ENCODE measurements at places on chromosomes 2 and 18.

DNA sequence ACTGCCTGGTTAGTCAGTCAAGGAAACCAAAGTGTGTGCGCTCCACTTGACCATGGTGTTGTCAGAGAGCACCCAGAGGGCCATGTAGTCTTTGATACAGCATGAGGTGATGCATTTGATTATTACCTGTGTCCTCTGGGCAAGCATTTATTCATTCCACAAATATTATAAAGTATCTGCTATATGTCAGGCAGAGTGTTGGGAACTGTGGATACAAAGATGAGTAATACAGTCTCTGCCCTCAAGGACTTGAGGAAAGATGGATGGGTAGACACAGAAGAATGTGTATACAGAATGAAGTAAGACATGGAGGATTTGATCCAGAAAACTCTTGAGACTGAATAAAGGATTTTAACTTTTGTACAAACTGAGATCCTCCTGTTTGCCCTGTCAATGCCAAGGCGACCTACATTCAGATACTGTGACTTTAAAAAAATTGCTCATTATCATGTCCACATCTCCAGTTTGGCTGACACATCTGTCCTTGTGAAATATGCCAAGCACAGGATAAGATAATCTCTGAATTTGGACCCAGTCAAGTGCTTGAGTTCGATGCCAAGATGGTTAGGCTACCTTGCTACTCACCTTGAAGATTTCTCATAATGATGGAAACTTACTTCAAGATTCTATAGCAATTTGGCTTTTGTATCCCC lies 50.8 kb downstream of the ACYP2 start:
- no peak for DNase-seq

- DNase-seq = no peak
Measured at GRCh38 chr18:24651434-24651833, 191.0 kb downstream of the HRH4 start.

DNA sequence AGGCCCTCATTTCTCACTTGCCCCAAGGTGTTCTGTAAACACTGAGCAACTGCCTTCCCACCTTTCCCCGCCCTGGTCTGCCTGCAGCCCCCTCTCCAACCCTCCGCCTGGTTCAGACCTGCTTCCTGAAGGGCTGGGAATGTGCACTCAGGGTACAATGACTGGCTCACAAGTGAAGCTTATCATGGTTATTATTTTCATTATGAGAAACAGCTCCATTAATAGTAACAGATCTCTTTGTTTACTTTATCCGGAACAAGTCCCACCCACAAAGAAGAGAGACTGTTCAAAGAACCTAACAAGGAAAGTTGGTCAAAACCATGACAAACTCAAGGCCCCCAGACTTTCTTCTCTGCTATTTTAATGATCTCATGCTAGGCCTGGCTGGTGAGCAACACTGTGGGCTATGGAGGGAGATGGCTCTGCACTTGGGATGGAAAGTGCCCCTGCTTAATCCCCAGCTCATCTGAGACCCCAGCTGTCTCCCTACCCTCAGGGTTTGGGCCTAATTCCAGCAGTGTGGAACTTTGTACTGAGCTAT lies 36.7 kb downstream of the ARHGAP25 start:
- no peak for DNase-seq

- DNase-seq = no peak
Measured at GRCh38 chr18:13460946-13461345, 242.4 kb downstream of the LDLRAD4 start.

DNA sequence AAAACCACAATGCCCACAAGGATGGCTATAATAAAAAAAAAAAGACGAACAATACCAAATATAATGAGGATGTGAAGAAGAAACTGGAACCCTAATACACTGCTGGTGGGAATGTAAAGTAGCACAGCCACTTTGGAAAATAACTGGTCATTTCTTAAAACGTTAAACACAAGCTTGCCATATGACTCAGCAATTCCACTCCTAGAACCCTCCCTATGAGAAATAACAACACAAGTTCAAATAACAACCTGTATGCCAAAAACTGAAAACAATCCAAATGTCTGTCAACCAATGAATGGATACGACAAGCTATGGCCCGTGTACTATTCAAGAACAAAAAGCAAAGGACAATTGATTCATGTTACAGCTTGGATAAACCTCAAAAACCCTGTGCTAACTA lies 7.0 kb upstream of the ALPK2 start:
- DNase-seq = no peak

DNA sequence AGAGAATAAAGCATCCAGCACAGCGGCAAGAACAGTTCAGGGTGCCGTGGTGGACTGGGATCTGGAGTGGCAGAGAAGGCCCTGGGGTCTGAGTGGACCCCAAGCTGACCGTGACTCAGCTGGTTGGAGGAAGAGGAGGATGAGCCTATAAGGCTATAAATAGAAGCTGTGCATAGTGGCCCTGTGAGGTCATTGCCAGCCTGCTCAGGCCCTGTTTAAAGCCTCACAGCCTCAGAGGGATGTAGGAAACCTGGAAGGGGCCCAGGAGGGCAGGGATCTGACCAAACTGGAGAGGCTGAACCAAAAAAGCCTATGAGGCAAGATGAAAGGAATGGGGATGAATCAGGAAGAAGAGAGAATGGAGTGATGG lies 11.3 kb upstream of the DES start:
- DNase-seq = no peak

DNA sequence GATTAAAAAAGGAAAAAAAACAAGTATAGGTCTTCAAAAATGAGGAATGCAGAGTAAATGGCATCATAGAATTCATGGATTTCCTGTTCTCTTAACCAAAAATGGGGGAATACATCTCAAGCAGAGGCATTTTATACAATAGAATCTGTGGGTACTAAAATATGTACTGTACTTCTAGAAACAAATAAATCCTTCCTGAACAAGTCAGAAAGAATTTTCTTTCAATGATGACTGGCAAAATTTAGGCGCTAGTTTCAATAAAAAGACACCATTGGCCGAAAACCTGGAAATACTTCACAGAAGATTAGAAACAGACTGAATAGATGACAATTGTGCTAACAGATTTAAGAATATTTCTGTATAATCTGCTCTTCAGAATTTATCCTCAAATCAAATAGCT lies 15.1 kb downstream of the TRAK2 start:
- DNase-seq = no peak

DNA sequence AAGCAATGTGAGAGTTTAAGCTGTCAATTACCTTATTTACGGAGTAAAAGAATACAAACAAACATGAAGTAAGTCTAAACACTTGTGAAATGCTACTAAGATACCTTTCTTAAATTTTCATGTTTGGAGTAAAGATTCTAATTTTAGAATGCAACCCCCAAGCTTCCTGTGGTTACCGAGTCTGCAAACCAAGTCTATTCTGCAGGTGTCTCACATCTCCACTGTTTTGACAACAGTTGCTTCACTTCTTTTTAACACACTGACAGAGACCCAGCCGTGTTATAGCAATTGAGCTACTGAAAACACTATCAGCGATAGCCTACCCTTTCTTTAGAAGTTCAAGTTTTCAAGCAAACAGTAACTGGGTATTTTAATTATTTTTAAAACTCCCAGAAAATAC lies 608.3 kb downstream of the ERBB4 start:
- no peak for DNase-seq

DNA sequence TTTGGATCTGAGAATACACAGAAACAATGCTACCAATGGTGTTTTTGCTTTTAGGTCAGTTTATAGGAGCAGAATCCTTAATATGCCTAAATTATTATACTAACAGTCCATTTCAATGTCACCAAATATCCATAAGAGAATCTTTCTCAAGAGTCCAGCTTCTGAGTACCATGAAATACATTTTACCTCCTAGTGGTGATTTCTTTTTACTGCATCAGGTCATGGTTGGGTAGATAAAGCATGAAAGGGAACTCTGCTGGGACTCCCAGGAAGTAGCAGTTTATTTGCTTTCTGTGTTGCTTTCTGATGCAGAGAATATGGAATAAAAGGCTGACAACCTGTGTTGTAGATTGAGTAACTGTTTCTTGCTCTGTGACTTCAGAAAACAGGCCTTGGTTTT lies 115.6 kb downstream of the PPP1R1C start:
- no peak for DNase-seq

GRCh38 chr2:43303889-43304288 lies 77.5 kb upstream of the ZFP36L2 start:
- no peak for DNase-seq

- DNase-seq = no peak
Measured at GRCh38 chr2:109129356-109129920, 433 bp downstream of the SH3RF3 start.

DNA sequence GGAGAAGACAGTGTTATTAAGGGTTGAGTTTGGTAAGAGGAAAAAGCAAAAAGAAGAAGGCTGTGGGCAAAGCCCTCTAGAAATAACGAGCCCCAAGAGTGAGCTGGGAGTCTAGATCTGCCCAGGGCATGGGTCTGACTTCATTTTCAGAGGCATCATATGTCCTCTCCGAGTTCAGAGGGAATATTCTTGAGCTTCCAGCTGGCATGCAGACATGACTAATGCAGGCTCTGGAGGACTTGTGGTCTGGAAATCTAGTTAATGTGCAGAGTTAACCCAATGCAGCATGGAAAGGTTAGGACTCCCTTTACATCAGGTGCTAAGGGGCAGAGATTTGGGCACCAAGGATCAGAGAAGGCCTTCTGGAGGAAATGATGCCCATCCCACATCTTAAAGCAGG lies 7.3 kb downstream of the ACMSD start:
- no peak for DNase-seq

DNA sequence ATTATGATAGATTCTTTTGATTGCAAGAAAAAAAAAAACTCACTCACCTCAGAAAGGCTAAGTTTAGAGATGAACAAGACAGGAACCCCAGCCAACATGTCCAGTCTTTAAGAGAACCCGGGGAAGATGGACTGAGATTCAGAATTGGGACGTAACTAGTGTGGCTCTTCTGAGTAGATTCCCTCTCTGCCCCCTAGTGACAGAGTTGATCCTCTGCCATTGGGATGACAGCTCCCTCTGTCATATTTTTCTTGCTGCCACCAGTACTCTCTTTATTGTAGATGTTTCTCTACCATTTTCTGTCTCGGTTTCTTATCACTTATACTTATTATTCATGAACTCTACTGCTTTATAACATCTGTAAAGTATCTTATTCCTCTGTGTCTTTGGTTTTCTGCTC lies 77.7 kb downstream of the GULP1 start:
- DNase-seq = no peak

DNA sequence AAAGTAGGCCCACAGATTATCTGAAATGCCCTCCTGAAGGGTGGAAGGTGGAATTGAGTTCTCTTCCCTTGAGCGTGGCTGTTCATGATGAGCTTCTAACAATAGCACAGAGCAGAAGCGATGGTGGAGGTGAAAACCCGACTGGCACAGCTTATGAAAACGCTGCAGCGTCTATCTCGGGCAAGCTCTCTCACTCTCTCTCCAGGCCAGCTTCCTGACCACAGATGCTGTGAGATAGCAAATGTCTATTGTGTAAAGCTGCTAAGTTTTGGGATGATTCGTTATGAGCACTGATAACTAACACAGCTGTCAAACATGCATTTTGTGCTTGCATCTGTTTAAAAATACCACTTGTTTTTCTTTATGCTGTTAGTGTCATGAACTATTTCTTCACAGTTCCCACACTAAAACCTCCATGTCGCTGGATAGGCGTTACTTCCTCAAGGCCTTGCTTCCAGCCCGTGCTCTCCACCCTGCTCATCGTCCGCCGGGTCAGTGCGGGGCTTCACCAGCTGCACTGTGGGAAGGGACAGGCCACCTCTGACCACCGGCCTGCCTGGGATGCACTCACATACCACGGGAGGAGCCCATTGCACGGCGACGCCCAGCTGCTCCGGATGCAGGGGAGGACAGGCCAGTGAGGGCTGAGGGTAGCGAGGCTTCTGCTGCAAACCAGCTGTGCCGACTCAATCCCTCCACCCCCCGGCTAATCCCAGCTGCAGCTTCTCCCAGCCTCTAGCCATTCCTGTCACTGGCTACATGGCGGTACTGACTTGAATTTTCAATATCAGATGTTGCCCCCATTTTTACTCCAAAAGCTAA lies 60.0 kb upstream of the OTOS start:
- DNase-seq = no peak

GRCh38 chr18:24989760-24990593 lies 362.0 kb downstream of the ZNF521 start:
- no peak for DNase-seq

GRCh38 chr2:138814123-138814898 lies 34.1 kb upstream of the NXPH2 start:
- DNase-seq = no peak

GRCh38 chr18:24397694-24398368 lies at the start of gene OSBPL1A:
TSS of gene OSBPL1A (minus strand) at chr18:24397824. CDS start at chr18:24377533, 20,291 bp downstream.
- DNase-seq = peak; percentile 57

DNA sequence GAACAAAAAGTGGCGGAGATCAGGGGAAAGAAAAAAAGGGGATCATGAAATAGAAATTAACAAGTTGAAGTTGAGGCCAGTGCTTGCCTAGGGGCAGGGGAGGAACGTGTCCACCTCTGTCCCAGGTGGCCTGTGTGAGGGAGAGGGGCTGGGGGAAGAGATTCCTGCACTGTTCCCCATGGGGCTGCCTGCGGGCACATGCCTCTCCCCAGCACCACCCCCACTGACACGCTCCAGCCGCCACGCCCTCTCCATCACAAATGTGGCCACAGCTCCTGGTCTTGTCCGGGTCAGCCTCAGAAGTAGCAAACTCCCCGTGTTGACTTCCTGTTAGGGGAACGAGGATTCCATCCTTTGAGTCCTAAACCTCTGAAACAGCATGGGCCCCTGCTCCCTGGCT lies 161.2 kb downstream of the GLI2 start:
- DNase-seq = no peak

GRCh38 chr2:240836781-240837467 lies 16.9 kb upstream of the KIF1A start:
- DNase-seq = no peak

- DNase-seq = no peak
Measured at GRCh38 chr2:235608200-235608887, 114.5 kb downstream of the AGAP1 start.

- no peak for DNase-seq
Measured at GRCh38 chr2:121089166-121089510, 195.9 kb downstream of the TFCP2L1 start.

- DNase-seq = no peak
Measured at GRCh38 chr2:238729261-238729935, 118.5 kb upstream of the TWIST2 start.

DNA sequence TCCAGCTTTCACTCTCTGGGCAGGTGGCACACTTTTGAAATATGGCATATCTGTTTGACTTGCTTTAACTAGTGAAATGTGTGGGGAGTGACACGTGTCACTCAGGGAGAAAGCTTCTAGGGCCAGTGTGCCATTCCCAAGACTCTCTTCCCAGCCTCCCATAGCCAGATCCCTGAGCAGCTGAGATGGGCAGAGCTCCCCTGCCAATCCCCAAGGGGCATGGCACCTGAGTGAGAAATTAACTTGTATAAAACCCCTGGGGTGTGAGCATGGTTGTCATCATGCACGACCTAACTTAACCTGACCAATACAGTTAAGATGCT lies 39.0 kb upstream of the MARCO start:
- DNase-seq = no peak

All from effector CD4-positive, alpha-beta T cell (primary cell).